Activated CD8-positive, alpha-beta T cell treated with anti-CD3 and anti-CD28 coated beads for 36 hours (primary cell): ENCODE measurements at places on chromosomes 5 and 9.

DNA sequence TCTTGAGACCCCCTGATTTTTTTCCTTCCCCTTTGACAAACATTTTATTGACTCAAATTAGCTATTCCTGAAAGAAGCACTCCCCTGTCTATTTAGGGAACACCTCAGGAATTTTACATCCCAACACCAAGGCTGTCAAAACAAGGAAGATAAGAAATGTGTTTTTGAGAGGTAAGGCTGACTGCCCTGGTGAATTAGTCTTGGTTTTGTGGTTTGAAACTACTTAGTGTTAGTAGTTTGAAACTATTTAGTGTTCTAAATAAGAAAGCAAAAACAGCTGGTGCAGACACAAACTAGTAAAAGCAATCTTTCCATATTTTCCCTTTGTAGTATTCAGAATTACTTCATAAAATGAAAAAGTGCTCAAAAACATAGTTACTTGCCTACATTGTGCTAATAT is 120.7 kb downstream of the PCSK1 start:
- DNase-seq, result no peak

DNA sequence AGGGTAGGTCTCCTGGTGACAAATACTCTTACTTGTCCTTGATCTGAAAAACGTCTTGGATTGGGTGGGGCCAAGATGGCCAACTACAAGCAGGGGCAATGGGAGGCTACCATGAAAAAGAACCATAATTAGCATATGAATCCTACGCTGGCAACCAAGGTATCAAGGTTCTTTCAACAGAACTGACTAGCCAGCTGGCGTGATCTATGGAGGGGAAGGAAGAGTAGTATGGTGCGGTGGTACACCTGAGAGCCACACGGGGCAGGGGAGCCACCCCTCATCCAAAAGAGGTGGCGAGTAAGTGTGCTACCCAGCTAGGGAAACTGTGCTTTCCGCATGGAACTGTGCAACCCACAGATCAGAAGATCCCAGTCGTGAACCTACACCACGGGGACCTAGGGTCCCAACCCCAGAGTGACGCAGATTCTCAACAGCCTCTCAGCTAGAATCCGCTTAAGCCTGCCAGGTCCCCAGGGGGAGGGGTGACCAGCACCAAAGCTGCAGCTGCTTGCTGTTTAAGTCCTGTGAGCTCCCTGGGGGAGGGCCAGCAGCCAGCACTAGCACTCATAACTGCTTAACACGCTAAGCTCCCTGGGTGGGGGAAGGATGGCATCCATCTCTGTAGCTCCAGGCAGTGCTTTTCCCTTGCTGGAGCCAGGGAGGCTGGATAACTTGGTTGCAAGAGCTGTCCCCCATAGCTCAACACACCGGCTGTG is 334.8 kb downstream of the FBXL17 start:
- DNase-seq, result no peak

DNA sequence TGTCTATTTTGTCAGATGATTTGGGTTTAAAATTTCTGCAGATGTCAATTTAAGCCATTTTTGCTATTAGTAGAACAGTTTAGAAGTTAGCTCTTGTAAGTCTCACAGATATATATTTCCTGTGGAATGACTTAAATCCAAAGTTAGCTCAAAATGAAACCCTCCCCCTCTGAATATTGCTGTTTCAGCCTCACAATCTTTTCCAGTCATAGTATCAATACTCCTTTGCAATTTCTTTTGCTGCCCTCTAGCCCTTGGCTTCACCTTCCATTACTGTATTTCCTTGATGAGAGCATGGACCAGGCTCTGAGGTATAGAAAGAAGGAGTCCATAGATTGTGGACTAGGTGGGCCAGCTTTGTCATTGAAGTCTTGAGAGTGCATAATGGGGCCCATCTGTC is 124.4 kb downstream of the ATG10 start:
- no peak for DNase-seq

GRCh38 chr5:115941051-115941675 is 21.1 kb upstream of the LVRN start:
- no peak for DNase-seq
